ENCODE measurements at places on chromosomes 4 and X.

GRCh38 chr4:97720869-97721432 lies 422.3 kb downstream of the STPG2 start:
- H3K27ac ChIP-seq, result no peak overlapping the region
- no peaks in the 10 kb centered on the region for H3K27me3 ChIP-seq
- DNase-seq, result no peak
- H3K36me3 ChIP-seq, result no peaks in the 10 kb centered on the region
- H3K4me1 ChIP-seq, result no peaks in the 10 kb centered on the region

DNA sequence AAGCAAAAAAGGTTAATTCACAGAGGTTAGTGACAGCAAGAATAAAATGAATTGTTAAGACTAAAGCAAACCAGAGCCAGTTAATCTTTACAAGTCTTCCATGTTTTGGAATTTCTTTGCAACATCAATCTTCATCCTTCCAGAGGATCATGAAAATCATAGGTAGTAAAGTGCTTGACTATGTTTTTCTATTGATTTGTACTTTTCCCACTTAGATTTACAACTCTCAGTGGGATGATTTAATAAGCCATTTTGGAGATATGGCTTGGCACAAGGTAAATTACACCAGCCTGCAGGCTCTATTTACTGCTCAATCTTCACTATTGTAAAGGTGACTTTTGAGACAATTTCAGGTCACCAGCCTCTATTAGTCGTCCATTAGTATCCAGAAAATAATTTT lies 26.5 kb downstream of the MSL3 start:
- H3K27ac ChIP-seq, result no peak overlapping the region
- DNase-seq, result no peak
- H3K4me1 ChIP-seq, result no peaks in the 10 kb centered on the region
- no peaks in the 10 kb centered on the region for H3K27me3 ChIP-seq

GRCh38 chr4:71604785-71605184 lies 179.1 kb downstream of the GC start:
- no peaks in the 10 kb centered on the region for H3K27me3 ChIP-seq
- H3K4me1 ChIP-seq, result no peaks in the 10 kb centered on the region
- H3K4me3 ChIP-seq, result no peak overlapping the region
- H3K27ac ChIP-seq, result no peak overlapping the region
- no peak for DNase-seq
- no peaks in the 10 kb centered on the region for H3K36me3 ChIP-seq

GRCh38 chrX:9316096-9316495 lies 148.8 kb upstream of the TBL1X start:
- DNase-seq, result no peak
- H3K27ac ChIP-seq, result no peak overlapping the region
- no peak overlapping the region for H3K4me3 ChIP-seq
- H3K36me3 ChIP-seq, result no peaks in the 10 kb centered on the region
- no peaks in the 10 kb centered on the region for H3K27me3 ChIP-seq

- H3K27me3 ChIP-seq, result no peaks in the 10 kb centered on the region
- H3K4me3 ChIP-seq, result no peak overlapping the region
- H3K4me1 ChIP-seq, result no peaks in the 10 kb centered on the region
- no peak overlapping the region for H3K27ac ChIP-seq
Observed at GRCh38 chr4:164614329-164614728, 139.6 kb upstream of the SMIM31 start.

DNA sequence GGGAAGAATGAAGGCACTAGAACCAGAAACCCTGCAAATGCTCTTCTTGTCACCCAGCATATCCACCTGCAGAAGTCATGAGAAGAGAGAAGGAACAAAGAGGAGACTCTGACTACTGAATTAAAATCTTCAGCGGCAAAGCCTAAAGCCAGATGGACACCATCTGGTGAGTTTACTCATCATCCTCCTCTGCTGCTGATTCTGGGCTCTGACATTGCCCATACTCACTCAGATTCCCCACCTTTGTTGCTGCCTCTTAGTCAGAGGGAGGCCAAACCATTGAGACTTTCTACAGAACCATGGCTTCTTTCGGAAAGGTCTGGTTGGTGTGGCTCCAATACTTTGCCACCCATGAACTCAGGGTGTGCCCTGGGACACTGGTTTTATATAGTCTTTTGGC lies 181.7 kb downstream of the AR start:
- H3K27me3 ChIP-seq, result no peaks in the 10 kb centered on the region
- no peaks in the 10 kb centered on the region for H3K36me3 ChIP-seq
- H3K27ac ChIP-seq, result no peak overlapping the region
- DNase-seq, result no peak

DNA sequence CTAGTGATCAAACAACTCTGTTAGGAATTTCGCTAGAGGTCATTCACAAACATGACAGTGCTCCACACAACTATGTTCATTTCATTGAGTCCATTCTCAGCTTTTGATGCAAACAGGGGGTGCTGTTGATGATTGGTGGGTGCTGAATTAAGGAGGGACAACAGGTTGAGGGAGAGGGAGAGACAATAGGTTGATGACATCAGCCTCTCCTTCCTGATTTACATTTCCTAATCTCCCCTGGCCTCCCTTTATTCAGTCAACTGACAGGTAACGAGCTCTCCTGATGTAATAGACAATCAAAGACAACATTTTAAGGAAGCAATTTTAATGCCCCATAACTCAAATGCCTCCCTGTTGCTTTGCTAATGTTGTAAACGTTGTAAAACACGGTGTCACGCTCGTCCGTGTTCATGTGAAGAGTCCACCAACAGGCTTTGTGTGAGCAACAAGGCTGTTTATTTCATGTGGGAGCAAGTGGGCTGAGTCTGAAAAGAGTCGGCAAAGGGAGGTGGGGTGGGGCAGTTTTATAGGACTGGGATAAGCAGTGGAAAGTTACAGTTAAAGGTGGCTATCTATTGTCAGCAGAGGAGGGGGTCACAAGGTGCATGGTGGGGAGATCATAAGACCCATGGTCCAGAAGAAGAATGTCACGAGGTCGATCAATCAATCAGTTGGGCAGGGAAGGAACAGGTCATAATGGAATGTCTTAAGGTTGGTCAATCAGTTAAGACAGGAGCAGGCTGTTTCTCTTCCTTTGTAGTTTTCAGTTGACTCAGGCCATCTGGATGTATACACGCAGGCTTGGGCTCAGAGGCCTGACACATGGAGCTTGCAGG lies 4.8 kb upstream of the GAR1 start:
- no peak overlapping the region for H3K27ac ChIP-seq
- no peak overlapping the region for H3K4me3 ChIP-seq
- no peaks in the 10 kb centered on the region for H3K4me1 ChIP-seq
- no peaks in the 10 kb centered on the region for H3K36me3 ChIP-seq

- no peaks in the 10 kb centered on the region for H3K36me3 ChIP-seq
- no peak overlapping the region for H3K4me3 ChIP-seq
- H3K4me1 ChIP-seq, result no peaks in the 10 kb centered on the region
- H3K27me3 ChIP-seq, result no peaks in the 10 kb centered on the region
- no peak for DNase-seq
Observed at GRCh38 chr4:47238667-47239066, 207.3 kb downstream of the GABRB1 start.

- no peak overlapping the region for H3K4me3 ChIP-seq
- no peaks in the 10 kb centered on the region for H3K27me3 ChIP-seq
- DNase-seq, result no peak
- H3K27ac ChIP-seq, result no peak overlapping the region
Observed at GRCh38 chr4:7426525-7427171, 8.1 kb downstream of the PSAPL1 start.

DNA sequence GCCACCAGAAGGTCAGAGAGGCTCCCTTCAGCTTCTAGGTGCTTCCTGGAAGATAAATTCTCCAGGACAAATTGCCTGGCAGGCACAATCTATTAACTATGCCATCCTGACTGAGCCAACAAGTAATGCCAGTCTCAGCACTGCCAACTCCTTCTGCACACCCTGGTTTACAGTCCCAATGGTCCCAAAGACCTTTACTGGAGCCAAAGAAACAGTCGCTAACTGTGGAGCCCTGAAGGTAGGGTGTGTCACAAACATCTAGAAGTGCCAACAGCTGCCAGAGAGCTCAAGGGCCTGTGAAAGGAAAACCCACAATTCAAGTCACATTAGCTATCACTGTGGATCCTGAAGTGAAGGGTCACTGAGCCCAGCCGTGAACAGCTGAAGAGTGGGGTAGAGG lies 34.9 kb upstream of the CITED1 start:
- no peak overlapping the region for H3K4me3 ChIP-seq
- H3K27ac ChIP-seq, result no peak overlapping the region
- no peaks in the 10 kb centered on the region for H3K36me3 ChIP-seq
- no peaks in the 10 kb centered on the region for H3K4me1 ChIP-seq
- no peak for DNase-seq

DNA sequence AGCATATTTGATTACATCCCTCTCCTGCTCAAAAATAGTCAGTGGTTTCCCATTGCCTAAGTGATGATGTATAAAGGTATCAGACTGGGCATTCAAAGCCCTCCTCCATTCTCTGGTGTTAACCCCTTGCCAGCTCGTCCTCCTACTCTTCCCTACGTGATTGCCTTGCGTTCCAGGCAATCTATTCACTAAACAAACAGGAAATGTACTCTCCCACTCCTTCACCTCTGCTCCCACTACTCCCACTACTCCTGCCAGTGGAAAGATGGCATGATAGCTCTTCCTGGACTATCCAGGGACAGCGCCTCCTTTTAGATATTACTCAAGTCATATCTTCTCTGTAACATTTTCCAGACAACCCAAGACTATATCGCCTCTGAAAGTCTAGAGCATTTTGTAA lies 5.8 kb downstream of the DGAT2L6 start:
- no peaks in the 10 kb centered on the region for H3K27me3 ChIP-seq
- H3K36me3 ChIP-seq, result no peaks in the 10 kb centered on the region
- no peaks in the 10 kb centered on the region for H3K4me1 ChIP-seq

Data from ovary (tissue), 10 donors.